ENCODE measurements at places on chromosomes 1 and 21. TPM values are rescaled to one million over a fixed set of nuclear protein-coding genes. Genes with fewer than 3 reads are reported as not detected.

DNA sequence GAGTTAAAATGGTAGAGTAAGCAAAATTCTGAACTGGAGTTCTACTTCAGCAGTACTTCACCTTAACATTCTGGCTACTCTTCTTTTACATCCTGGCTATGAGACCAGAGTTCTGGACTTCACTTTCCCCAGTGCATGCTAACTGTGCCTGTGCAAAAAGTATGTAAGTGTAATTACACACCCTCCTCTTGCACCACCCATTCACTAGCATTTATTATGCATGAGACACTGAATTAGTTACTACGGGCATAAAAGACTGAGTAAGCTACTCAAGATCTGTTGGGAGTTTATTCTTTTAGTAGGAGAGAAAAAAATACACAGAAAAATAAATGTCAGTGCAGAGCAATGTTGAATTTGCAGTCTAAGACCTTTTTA, 87.2 kb downstream of the GIPC2 start:
- DNase-seq: no peak

DNA sequence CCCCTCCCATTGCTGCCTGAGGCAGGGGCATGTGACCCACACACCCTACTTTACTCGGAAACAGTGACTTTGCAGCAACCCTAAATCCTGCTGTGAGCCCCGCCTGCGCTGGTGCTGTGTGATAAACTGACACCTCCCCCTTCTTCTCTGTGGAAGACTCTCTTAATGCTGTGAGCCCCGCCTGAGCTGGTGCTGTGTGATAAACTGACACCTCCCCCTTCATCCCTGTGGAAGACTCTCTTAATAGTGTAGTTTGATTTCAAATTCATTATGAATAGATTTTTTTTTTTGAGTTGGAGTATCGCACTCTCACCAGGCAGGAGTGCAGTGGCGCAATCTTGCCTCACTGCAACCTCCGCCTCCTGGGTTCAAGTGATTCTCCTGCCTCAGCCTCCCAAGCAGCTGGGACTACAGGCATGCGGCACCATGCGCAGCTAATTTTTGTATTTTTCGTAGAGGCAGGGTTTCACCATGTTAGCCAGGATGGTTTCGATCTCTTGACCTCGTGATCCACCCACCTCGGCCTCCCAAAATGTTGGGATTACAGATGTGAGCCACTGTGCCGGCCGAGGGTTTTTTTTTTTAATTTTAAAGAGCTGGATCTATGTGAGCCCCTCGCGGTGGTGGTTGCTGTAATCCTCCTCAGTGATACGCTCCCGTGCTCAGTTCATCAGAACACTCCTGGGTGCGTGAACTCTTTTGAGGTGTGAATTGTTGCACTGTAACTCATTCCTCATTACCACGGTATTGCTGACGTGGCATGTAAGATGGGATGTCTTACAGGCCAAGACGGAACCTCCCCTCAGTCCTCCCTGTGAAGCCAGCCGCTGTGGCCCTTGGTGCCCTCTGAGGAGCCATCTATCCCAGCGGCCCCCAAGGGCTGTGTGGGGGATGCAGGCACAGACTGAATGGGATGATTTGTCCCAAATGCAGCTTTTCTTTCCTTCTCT, 60.3 kb downstream of the GALNT2 start:
- no peak for DNase-seq

GRCh38 chr1:116232989-116233514, 121.9 kb downstream of the MAB21L3 start:
- DNase-seq: no peak

DNA sequence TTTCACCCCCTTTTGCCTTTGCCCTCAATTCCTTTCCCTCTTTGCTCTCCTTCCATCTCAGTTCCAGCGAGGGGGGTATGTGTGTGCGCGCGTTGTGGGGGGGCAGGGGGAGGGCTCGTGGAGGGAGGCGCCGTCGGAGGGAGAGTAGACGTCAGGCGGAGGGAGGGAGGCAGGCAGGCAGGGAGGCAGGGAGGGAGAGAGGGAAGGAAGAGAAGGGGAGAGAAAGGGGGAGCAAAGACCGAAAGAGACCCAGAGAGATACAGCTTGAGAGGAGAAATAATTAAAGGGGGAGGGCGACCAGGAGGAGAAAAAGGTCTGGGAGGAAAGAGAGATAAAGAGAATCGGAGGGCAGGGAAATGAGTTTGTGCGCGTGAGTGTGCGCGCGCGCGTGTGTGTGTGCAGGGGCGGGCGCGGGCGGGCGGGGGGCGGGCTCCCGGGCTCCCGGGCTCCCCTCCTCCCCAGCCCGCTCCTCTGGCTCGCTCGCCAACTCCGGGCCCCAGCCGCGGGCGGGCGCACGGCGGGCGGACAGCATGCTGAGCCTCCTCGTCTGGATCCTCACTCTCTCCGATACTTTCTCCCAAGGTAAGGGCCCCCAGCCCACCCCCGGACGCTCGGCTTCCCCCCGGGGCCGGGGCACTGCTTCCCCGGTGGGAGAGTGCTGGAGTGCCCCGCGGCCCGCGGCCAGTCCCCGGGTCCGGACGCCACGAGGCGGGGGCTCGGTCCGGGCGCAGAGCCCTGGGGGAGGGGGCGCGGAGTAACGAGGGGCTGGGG, at the start of gene KIRREL1:
Gene KIRREL1 (plus strand): TSS at position 499 of the 771 bp plus-strand sequence. CDS start 32 bp downstream, at position 531.
- peak; percentile 74 for DNase-seq

- DNase-seq: peak; percentile 18
Observed at GRCh38 chr1:31412732-31413404, at the start of gene SERINC2. Gene SERINC2, plus strand, starts transcription at chr1:31413213. Its CDS starts 53 bp downstream, at chr1:31413266.

- no peak for DNase-seq
Observed at GRCh38 chr1:84780000-84780716, 89.9 kb upstream of the SSX2IP start.

DNA sequence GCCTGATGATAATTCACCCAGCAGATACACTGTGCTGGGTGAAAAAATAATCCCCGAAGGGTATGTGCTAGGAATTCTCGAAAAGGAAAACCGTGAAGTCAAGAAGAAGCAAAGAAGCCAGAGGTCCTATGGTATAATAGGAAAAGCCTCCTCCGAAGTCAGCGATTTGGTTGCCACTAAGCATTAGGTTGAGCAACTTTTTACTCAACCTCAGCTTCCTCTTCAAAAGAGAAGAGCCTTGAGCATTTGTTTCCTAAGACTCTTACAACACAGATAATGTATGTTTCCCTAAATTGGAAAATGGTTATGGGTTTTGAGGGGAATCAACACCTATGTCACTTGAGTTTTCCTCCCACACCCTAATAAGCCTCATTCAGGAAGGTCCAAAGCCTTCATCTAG, 21.3 kb upstream of the MNDA start:
- no peak for DNase-seq

- no peak for DNase-seq
Observed at GRCh38 chr1:6440198-6441126, 15.9 kb downstream of the ESPN start.

- peak; percentile 72 for DNase-seq
Observed at GRCh38 chr1:41840592-41841246, 78.0 kb downstream of the HIVEP3 start.

GRCh38 chr21:29640080-29640508, 299.7 kb downstream of the GRIK1 start:
- no peak for DNase-seq

- DNase-seq: no peak
Observed at GRCh38 chr1:58287894-58288623, 258.5 kb downstream of the OMA1 start.

- peak; percentile 63 for DNase-seq
Observed at GRCh38 chr1:115062542-115063004, 26.7 kb downstream of the TSPAN2 start.

DNA sequence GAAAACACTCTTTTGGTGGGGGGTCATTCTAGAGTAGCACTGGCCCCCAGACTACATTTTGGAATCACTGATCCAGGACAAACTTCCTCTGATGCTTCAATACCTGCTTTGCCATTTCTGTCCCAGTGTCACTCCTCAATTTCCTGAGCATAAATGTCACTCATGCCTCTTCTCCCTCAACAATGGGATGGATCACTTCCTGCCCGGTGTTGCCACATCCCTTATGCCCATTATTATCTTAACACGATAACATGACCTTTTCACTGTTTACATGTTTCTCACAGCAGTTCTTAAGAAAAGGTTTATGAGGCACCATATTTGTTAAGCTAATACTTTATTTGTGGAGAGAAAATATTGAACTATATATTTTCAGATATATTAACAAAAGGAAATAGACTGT, 3.9 kb upstream of the ITLN1 start:
- DNase-seq: peak; percentile 10

DNA sequence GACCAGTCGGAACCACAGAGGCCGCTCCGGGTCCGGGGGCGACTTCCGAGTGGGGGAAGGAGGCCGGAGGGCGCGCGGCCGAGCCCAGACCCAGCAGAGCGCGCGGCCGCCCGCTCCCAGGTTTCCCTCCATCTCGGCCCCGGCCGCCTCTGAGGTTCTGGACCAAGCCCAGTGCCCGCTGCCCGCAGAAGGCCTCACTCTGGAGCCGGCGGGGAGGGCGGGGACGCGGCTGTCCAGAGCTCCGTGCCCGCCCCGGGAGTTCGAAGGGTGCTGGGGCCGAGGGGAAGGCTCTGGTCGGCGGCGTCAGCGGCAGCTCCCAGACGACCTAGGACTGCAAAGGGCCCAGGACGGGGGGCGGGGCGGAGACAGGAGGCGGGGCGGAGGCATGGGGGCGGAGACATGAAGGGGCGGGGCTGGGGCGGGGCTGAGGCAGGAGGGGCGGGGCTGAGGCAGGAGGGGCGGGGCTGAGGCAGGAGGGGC, 48.0 kb upstream of the SLC19A1 start:
- peak; percentile 74 for DNase-seq

- DNase-seq: no peak
Observed at GRCh38 chr1:214440219-214440965, 111.0 kb downstream of the PTPN14 start.

GRCh38 chr1:118151312-118151937, 33.6 kb downstream of the SPAG17 start:
- DNase-seq: peak; percentile 73

DNA sequence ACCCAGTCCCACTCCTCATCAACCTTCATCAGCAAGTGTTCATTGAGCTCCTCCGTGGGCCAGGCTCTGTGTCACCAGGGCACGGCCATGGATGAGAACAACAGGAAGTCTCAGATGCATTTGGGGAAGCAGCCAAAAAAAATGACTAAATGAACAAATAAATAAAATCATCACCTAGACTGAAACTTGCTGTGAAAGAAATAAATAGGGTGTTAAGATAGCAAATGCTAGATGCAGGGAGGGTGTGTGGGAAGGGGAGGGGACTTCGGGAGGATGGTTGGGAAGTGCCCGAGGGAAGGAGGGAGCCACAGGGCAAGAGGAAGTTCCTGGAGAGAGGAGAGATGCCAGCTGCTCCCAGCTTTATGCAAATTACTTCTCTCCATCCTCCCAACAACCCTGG, 696.7 kb downstream of the PTPRU start:
- DNase-seq: no peak

DNA sequence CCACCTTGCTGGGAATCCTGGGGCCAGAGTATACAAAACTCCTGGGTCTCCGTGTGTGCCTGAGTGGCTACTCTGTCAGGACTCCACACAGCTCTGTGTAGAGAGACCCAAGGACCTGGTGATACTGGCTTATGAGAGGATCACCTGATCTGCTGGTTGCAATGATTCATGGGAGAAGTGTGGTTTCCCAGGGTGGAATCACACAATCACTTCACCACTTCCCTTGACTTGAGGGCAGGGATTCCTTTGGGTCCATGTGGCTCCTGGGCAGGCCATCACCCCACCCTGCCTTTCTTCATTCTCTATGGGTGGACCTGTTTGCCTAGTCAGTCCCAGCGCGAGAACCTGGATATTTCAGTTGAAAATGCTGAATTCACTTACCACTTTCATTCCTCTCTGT, 13.3 kb downstream of the PRSS38 start:
- DNase-seq: no peak

GRCh38 chr1:42480921-42481320, 17.8 kb downstream of the CCDC30 start:
- DNase-seq: no peak

- no peak for DNase-seq
Observed at GRCh38 chr21:38716942-38717341, 88.8 kb upstream of the ETS2 start.

- no peak for DNase-seq
Observed at GRCh38 chr1:228287541-228288425, 79.9 kb downstream of the OBSCN start.

DNA sequence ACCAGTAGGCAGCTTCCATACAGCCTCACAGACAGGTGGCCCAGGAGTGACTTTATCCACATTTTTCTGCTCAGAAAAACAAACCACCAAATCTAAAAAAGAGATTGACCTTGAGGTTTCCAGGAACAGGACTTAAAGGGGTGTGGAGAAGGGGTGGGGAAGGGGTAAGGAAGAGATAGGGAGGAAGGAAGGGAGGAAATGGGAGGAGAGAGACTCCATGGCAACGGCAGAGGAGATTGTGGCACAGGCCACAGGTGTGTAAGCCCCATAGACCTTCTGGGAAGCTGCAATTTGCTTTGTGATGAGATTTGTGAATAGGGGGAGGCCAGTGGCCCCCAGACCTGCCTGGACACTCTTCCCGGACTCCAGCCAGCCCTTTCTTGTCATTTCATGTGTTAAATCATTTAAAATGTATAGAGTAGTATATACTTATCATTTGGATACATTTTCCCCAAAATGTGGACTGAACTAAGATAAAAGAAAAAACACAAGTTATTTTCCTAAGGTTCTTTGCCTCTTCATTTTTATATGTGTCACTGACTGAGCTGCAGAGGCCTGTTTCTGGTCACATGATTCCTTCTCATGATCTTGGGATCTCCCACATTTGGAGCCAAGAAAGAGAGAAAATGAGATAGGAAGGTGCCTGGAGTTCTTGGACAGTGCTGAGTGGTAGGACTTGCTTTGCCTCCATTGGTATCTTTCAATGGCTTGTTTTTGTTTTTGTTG, 55.5 kb downstream of the CLIC6 start:
- DNase-seq: no peak

The SLAMF1 gene
- not detected for total RNA-seq

The PLD5 gene
- total RNA-seq: not detected

The OVAAL gene
- total RNA-seq: not detected

The DDAH1 gene
- 46.6 TPM for total RNA-seq

The MAN1A2 gene
- total RNA-seq: 58.8 TPM

The SH2D1B gene
- 0.05 TPM for total RNA-seq

The SAMSN1 gene
- total RNA-seq: not detected

The ENAH gene
- total RNA-seq: 47.0 TPM

The VTCN1 gene
- 0.33 TPM for total RNA-seq

The LCA5L gene
- 1.7 TPM for total RNA-seq

The EXOC8 gene
- total RNA-seq: 25.6 TPM

The MLLT11 gene
- total RNA-seq: 1.2 TPM

The GJA8 gene
- total RNA-seq: not detected

The S100A2 gene
- total RNA-seq: 0.51 TPM

The CFAP57 gene
- total RNA-seq: 0.14 TPM

The MRPS14 gene
- total RNA-seq: 27.1 TPM

The GSTM1 gene
- total RNA-seq: 8.5 TPM

All from dermis blood vessel endothelial cell (primary cell).